Activated CD8-positive, alpha-beta memory T cell treated with anti-CD3 and anti-CD28 coated beads, Interleukin-2, amount 10 ng/mL, durations not matched to agents 7 days and 5 days (primary cell): ENCODE measurements at places on chromosomes 5 and 9. TPM values are rescaled to one million over a fixed set of nuclear protein-coding genes. Genes with fewer than 3 reads are reported as not detected.

The FBP2 gene
- not detected for total RNA-seq

GRCh38 chr9:4081956-4082355 is 217.9 kb downstream of the GLIS3 start:
- H3K27ac ChIP-seq, result no peak overlapping the region
- no peak for DNase-seq
- peaks cover 8% of the 10 kb centered on the region for H3K27me3 ChIP-seq
- no peaks in the 10 kb centered on the region for H3K4me1 ChIP-seq

DNA sequence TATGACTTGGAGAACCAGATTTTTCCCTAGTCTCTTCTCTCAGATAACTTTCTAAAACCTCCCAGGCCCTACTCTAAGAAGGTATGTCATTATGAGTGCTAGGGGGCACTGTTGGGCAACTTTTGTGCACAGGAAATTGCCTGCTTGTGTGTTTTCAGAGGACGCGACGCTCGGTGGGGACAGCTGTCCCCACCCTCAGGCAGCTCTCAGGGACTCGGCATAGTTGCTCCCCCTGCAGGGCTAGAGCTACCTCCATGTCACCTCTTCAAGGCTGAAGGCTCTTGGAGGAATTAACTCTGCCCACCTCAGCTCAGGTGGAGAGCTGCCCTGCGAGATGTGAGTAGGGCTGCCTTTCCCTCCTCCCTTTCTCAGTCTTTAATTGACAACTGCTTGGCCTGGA is 10.2 kb upstream of the TIFAB start:
- H3K4me3 ChIP-seq, result no peak overlapping the region
- H3K36me3 ChIP-seq, result no peaks in the 10 kb centered on the region
- no peak overlapping the region for H3K27ac ChIP-seq
- H3K4me1 ChIP-seq, result peaks cover 3% of the 10 kb centered on the region

DNA sequence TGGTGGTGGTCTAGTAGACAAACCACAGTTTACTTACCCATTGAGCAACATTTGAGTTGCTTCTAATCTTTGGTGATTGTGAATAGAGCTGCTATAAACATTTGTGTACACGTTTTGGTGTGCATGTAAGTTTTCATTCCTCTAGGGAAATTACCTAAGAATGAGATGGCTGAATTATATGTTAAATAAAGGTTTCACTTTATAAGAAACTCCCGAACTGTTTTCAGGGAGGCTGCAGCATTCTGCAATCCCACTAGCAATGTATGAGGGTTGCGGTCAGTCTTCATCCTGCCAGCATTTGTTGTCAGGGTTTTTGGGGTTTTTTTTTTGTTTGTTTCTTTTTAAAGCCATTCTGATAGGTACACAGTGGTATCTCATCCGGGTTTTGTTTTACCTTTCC is 45.7 kb upstream of the PPARGC1B start:
- peaks cover 2% of the 10 kb centered on the region for H3K4me1 ChIP-seq
- DNase-seq, result no peak
- H3K36me3 ChIP-seq, result no peaks in the 10 kb centered on the region

DNA sequence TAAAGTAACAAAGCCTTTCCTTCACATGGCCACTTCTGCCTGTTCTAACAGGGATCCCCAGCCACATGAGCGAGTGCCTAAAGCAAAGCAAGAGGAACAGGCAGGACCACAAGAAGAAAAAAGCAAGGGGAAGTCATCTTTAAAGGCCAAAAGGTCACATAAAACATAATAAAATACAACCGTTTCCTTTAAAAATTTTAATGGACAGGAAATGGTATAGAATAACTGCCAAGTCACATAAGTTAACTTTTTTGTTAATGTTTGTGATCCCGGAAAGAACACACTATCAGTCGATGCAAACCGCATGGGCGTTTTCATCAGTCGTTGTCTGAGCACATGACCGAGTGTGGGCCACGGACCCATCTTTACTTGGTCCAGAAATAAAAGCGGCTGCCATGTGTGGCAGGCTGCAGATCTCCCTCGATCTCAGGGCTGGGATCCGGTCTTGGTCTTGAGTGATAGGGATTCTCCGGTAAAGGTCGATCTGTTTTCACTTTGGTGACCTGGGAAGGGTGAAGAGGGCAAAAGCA is 15.6 kb downstream of the NDUFA8 start:
- no peaks in the 10 kb centered on the region for H3K27me3 ChIP-seq
- no peak for DNase-seq
- H3K27ac ChIP-seq, result no peak overlapping the region
- H3K4me3 ChIP-seq, result no peak overlapping the region
- peaks cover 22% of the 10 kb centered on the region for H3K36me3 ChIP-seq
- peaks cover 11% of the 10 kb centered on the region for H3K4me1 ChIP-seq

The GMCL2 gene
- not detected for total RNA-seq

The CCL21 gene
- total RNA-seq, result not detected

DNA sequence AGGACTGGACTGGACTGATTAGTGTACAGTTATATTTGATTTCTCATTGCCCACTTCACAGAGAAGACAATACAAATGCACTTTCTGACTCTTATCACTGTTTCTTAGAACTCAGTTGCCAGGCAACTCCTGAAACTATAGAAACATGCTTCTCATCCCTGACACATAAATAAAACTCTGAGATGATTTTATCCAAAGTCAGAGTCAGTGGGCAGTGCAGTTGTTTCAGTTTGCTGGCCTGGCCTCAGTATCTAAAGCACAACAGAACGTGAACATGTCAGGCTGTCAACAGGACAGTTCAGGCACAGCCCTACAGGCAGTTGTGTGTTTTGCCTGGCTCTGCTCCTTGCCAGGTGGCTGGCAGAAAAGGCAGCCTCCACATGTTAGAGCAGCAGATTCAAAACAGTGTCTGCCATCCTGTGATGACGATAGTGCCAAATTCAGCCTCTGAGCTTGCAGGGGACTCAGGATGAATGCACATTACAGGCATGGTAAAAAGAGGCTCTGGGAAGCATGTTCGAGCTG is 65.1 kb upstream of the CCDC152 start:
- no peak overlapping the region for H3K4me3 ChIP-seq
- peaks cover 10% of the 10 kb centered on the region for H3K27me3 ChIP-seq
- no peak for DNase-seq
- H3K4me1 ChIP-seq, result no peaks in the 10 kb centered on the region

The ARL14EPL gene
- 0.12 TPM for total RNA-seq

DNA sequence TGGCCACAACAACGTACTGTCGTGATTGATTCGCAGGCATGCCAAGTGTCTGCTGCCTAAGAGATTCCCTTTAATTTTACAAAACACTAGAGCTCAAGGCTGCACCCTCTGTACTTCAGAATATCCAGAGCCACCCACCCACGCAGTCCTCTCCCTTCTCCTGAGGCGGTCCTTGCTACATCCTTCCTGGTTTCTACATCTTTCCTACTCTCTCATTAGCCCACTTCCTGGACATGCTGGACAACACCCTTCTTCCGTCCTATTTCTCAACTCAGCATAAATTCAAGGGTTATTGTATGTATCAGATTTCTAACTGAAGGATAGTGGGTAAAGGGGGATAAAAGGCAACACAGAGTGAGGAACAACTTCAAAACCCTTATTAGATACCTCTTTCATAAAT is 148.4 kb upstream of the MAP3K1 start:
- H3K27ac ChIP-seq, result no peak overlapping the region
- H3K4me1 ChIP-seq, result peaks cover 19% of the 10 kb centered on the region
- H3K36me3 ChIP-seq, result peaks cover 2% of the 10 kb centered on the region
- no peak overlapping the region for H3K4me3 ChIP-seq
- H3K27me3 ChIP-seq, result peaks cover 45% of the 10 kb centered on the region

- H3K27ac ChIP-seq, result no peak overlapping the region
- no peak overlapping the region for H3K4me3 ChIP-seq
- no peak for DNase-seq
- no peaks in the 10 kb centered on the region for H3K27me3 ChIP-seq
- no peaks in the 10 kb centered on the region for H3K4me1 ChIP-seq
Measured at GRCh38 chr5:124522992-124523391, 223.4 kb downstream of the ZNF608 start.

DNA sequence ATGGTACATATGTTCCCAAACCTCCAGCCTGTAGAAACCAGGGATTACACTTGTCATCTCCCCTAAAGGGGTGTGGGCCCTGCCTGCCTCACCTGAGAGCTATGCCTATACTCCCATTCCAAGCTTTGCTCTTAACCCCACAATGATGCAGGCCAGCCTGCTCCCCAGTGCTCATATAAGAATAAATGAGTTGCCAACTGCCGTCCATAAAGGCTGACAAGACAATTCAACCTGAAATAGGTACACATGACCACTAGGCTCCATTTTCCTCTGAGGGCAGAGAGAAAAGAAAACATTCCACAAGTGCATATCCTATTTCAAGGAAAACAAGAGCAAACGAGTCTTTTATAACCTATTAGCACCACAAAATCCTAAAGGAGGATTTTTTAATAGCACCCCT is 28.4 kb downstream of the SKP1 start:
- no peaks in the 10 kb centered on the region for H3K27me3 ChIP-seq
- no peak for DNase-seq
- H3K4me1 ChIP-seq, result peaks cover 11% of the 10 kb centered on the region
- peaks cover 31% of the 10 kb centered on the region for H3K36me3 ChIP-seq
- H3K4me3 ChIP-seq, result no peak overlapping the region

The STK32A gene
- total RNA-seq, result not detected

The ZFP37 gene
- total RNA-seq, result 1.1 TPM

GRCh38 chr9:76664120-76664519 is 100.1 kb upstream of the PCA3 start:
- H3K27me3 ChIP-seq, result peaks cover 3% of the 10 kb centered on the region
- H3K4me3 ChIP-seq, result no peak overlapping the region
- H3K36me3 ChIP-seq, result no peaks in the 10 kb centered on the region

The F2RL1 gene
- total RNA-seq, result 0.47 TPM

GRCh38 chr9:128002959-128003358 is 22.2 kb upstream of the EEIG1 start:
- no peak overlapping the region for H3K27ac ChIP-seq
- peaks cover 14% of the 10 kb centered on the region for H3K4me1 ChIP-seq
- H3K4me3 ChIP-seq, result no peak overlapping the region
- H3K27me3 ChIP-seq, result peaks cover 5% of the 10 kb centered on the region

The NXNL2 gene
- total RNA-seq, result not detected

GRCh38 chr5:57455511-57456455 is 26.8 kb downstream of the ACTBL2 start:
- H3K27me3 ChIP-seq, result peaks cover 3% of the 10 kb centered on the region
- H3K27ac ChIP-seq, result no peak overlapping the region
- no peak overlapping the region for H3K4me3 ChIP-seq
- H3K4me1 ChIP-seq, result no peaks in the 10 kb centered on the region

DNA sequence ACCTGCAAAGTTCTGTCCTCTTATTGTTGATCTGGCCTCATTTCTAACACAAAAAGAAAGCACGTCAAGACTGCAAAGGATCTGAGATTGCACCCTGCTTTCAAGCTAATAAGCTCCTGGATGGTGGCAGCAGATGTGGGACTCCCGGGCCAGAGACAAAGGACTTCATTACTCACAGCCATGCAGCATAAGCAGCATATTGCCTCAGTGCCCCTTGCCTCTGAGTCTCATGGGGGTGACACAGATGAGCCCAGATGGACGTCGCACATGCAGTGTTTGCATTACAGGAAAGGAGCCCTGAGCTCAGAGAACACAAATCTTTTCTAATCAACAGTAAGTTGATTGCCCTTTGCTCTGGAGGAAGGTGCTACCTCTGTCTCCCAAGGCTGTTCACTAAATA is 105.0 kb downstream of the SLC28A3 start:
- H3K27me3 ChIP-seq, result peaks cover 11% of the 10 kb centered on the region
- DNase-seq, result no peak
- H3K27ac ChIP-seq, result no peak overlapping the region

The DIPK1B gene
- total RNA-seq, result not detected

The TTC16 gene
- total RNA-seq, result 5.2 TPM

GRCh38 chr5:65050826-65051498 is 282.2 kb downstream of the CWC27 start:
- H3K4me1 ChIP-seq, result peaks cover 13% of the 10 kb centered on the region
- H3K27ac ChIP-seq, result no peak overlapping the region
- peaks cover 1% of the 10 kb centered on the region for H3K36me3 ChIP-seq

The PIP5KL1 gene
- 2.6 TPM for total RNA-seq

DNA sequence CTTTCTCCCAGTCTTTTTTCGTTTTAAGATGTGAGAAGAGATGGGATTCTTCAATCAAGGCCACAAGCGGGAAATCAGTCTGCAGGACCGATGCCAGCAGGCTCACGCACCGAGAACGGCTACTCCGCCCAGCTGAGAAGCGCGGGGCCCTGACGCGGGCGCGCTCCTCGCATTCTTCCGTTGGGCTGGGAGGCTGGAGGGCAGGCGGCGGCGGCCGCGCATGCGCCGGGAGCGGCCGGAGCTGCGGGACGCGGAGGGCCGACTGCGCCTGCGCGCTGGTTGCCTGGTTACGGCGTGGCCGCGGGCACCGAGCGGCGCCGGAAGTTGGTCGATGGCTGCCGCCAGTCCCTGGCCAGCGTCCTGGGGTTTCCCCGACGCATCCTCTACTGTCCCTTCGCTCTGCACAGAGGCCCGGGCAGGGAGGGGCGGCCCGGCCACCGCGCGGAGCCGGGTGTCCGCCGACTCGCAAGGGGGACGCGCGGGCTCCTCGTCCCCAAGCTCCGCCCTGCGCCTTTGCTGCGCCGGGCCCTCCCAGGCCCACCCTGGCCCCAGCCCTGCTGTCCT is 831 bp upstream of the SEC16A start:
- peak; percentile 96 for DNase-seq
- H3K27me3 ChIP-seq, result no peaks in the 10 kb centered on the region
- peaks cover 28% of the 10 kb centered on the region for H3K4me1 ChIP-seq

DNA sequence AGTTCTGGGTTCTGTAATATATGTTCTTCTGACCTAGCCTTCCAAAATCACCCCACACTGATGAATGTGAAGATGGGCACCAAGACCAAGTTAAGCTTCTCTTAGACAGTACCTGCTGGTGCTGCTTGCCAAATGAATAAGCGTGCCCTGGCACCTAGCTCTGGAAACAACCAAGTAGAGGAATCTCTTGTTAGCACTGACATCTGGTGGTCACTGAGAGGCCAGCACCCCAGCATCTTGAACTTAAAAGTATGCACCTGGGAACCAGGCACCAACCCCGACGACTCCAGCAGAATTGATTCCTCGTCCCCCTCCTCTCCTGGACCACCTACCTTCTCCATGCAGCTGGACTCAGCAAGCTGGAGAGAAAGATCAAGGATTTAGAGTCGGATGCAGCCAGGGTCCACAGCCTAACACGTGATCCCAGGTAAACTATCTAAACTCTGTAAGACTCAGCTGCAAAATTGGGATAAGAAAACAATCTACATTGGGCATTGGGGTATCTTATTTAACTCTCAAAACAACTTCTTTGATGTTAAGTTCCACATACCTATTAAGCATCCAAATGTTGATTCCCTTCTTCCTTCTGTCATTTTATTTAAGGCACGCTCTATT is 89.8 kb downstream of the SLC1A3 start:
- DNase-seq, result peak; percentile 55
- no peaks in the 10 kb centered on the region for H3K36me3 ChIP-seq
- no peaks in the 10 kb centered on the region for H3K4me1 ChIP-seq
- H3K4me3 ChIP-seq, result no peak overlapping the region
- H3K27me3 ChIP-seq, result peaks cover 28% of the 10 kb centered on the region

The PRLR gene
- total RNA-seq, result 0.14 TPM
